ENCODE measurements at places on chromosomes 4 and X.

DNA sequence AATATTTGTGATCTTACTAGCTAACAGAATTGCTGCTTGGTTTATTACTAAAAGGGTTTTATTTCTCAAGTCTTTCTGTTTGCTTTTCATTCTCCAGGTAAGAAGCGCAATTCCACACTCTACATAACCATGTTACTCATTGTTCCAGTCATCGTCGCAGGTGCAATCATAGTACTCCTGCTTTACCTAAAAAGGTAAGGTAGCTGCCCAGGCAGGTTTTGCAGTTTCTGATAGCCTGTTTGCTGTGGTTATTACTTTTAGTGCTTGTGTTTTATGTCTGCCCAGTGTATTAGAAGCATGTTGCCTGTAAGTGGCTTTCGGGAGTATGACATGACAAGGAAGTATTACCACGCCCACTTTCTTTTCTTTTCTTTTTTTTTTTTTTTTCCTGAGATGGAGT, 46.4 kb downstream of the IL13RA1 start:
- no peak for DNase-seq

DNA sequence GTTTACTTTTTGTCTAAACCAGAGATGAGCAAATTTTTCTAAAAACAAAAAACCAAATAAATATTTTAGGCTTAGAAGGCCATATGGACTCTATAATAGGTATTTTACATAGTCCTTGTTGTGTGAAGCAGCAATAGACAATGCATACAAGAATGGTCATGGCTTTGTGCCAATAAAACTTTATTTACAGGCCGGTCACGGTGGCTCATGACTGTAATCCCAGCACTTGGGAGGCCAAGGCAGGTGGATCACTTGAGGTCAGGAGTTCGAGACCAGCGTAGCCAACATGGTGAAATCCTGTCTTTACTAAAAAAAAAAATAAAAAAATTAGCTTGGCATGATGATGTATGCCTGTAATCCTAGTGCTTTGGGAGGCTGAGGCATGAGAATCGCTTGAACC, 227.6 kb downstream of the CBR4 start:
- no peak for DNase-seq

GRCh38 chr4:46649390-46649789, 259.5 kb upstream of the GABRA2 start:
- DNase-seq = no peak

DNA sequence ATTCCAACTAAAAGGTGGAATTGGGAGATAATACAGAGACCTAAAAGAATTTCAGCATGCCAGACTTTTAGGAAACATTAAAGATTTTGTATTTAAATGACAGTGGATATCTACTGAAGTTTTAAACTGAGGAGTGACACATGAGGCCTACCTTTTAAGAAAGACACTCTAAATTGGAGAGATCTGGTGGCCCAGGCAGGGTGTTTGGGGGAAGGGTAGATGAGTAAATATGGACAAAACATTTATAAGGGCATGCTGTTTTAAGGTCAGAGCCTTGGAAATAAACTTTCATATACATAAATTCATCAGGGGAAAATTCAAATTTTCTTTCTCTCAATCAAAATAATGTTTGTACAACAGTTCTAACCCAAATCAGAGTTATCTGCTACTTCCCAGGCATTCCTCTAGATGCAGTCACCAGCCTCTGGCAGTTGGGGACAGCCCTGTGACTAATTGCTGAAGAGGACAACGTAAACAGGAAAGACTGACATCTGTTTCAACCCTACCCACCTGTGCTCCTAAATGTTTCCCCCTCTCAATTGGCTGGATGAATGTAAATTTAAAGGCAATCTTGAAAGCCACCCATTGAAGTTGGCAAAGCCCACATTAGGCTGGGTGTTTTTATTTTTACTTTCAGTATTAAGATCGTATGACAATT, 1646.9 kb upstream of the ADGRL3 start:
- peak; percentile 70 for DNase-seq

DNA sequence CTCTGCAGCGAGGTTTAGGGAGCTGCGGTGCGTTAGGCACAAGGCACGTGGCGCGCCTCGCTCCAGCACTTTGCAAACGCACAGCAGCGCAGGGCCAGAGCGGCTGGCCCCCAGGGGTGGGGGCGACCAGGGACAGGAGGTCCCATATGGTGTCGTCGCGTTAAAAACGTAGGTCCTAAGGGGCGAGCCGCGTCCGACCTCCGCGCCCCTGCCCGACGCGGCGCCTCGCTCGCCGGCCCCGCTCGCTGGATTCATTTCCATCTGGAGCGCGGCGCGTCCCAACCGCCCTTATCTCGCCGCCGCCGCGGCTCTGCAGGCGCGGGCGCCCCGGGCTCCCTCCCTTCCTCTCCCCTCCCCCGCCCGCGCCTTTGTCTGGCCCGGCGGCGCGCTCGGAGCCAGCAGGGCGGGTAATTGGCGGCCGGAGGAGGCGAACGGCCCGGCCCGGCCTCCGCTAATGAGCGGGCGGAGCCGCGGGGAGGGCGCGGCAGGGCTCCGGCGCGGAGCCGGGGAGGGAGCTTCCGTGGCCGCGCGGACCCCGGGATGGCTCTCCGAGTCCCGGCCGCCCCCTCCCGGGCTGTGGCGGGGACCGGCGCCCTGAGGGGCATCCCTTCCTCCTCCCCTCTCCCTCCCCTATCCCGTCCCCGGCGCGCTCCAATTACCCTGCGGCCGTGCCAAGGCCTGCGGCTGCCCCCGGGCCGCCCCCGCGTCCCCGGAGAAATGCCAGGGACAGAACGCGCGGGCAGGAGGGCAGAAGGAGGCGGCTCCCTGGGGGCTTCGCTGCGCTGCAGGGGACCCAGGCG, 409.0 kb downstream of the BCOR start:
- DNase-seq = peak; percentile 60

GRCh38 chr4:126772662-126773061, 860.1 kb upstream of the INTU start:
- DNase-seq = no peak

- DNase-seq = peak; percentile 37
Observed at GRCh38 chrX:52271206-52271605, 86.5 kb downstream of the MAGED4 start.

- no peak for DNase-seq
Observed at GRCh38 chr4:1207603-1208265, 35.4 kb upstream of the SPON2 start.

- DNase-seq = no peak
Observed at GRCh38 chr4:124806403-124806802, 93.9 kb upstream of the ANKRD50 start.

- no peak for DNase-seq
Observed at GRCh38 chrX:39502486-39502885, 595.3 kb downstream of the BCOR start.

- DNase-seq = no peak
Observed at GRCh38 chr4:174826660-174827059, 2.4 kb downstream of the GLRA3 start.

DNA sequence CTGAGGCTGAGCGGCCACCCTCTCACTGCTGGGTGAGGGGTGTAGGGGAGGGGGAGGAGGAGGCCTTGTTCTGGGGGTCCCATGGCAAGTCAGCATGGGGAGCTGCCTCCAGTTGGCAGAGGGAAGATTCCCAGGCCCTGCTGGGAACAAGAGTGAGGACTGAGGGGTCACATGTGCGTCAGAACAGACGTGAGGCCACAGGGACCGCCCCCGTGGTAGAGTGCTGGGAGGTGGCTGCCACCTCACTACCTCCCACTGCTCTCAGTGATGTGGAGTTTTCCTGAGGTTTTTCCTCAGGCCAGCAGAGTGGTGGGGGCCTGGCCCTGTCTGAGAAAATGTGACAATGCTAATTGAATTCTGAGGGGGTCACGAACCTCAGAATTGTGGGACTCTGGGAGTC, 568 bp downstream of the MAGEC1 start:
- no peak for DNase-seq

- DNase-seq = no peak
Observed at GRCh38 chr4:79296768-79297428, 29.0 kb downstream of the NAA11 start.

- peak; percentile 80 for DNase-seq
Observed at GRCh38 chr4:43485196-43485595, 592.7 kb downstream of the GRXCR1 start.

DNA sequence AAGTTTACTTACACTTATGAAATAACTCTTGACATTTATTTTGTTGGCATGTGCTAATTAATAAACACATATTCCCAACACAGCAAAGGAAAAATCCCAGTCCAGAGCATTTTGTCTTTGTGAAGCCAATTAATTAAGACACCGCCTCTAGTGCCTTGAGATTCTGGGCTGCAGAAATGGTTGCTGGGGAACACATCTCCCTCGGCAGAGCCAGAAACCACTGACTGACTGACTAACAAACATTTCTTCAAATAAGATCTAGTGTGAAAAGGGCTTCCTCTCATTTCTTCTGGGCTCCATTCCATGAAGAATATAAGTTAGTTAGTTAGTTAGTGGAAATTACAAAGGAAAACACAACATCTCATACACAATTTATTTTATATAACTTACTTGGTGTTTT, 28.4 kb upstream of the NAP1L5 start:
- DNase-seq = no peak

DNA sequence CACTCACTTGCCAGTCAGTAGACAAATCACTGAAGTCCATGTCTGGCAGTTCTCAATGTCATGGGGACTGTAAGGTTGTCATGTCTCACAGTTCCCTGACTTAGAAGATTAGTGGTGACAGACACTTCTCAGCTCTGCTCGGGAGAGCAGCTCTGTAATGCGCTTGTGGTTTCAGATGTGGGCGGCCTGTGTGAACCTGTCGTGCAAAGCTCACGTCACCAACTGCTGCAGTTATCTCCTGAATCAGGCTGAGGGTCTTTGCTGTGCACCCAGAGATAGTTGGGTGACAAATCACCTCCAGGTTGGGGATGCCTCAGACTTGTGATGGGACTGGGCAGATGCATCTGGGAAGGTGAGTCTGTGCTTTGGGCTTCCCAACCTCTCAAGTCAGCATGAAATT, at the start of gene IL9R:
TSS of gene IL9R (plus strand) at position 261 of the 400 bp plus-strand sequence. CDS start at position 325, 64 bp downstream.
- DNase-seq = peak; percentile 94

DNA sequence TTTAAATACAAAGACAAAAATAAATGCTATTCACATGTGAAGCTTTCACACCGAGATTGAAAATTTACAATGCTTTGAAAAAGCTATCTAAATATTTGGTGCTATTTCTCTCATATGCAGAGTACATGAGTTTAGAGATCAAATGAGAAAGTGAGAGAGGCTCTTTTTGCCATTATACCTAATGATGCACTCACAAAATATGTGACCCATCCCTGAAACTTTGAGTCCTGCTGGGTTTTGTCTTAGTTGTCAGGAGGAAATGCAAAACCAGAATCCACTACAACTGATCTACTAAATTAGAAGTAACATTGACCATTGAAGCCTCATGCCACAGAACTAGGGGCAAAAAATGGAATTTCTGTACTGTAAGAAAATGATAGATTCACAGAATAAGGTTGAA, 251.7 kb downstream of the MAPK10 start:
- DNase-seq = no peak

DNA sequence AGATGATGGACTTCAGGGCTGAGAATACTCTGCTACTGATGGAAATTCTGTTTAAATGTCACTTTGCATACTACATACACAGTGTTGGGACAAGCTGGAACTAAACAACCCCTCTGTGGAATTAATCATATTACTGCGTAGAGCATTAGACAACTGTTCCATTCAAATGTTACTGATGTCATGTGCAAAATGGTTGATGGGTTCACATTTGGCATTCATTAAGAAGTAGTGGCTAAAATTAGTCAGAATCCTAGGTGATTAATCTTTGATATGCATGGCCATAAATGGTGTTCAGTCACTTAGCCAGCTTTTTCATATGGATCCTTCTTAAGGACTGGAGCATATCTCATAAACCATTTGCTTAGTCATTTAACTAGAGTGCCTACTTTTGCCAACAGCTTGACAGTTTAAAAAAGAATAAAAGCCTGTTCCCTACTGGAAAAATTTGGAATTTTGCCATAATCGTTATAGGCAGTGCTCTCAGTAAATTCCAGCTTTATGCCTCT, 105.2 kb downstream of the RNF150 start:
- no peak for DNase-seq

- peak; percentile 17 for DNase-seq
Observed at GRCh38 chr4:152734699-152735050, 44.9 kb downstream of the TIGD4 start.

DNA sequence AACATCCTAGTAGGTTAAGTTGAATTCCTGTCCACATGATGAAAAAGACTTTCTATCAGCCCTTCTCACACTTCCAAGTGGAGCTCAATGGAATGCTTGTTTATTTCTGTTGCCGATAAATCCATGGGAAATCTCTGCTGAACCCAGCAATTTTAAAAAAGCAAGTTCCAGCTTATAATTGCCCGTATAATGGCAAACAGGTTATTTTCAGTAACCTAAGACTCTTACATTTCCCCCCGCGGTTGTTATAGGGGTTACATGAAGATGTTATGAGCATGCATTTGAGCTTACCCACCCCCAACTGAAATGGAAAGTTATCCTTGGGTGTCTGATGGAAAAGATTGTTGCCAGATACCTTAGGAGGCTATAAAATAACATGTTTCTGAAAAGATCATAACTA, 136.2 kb downstream of the PALLD start:
- DNase-seq = no peak

DNA sequence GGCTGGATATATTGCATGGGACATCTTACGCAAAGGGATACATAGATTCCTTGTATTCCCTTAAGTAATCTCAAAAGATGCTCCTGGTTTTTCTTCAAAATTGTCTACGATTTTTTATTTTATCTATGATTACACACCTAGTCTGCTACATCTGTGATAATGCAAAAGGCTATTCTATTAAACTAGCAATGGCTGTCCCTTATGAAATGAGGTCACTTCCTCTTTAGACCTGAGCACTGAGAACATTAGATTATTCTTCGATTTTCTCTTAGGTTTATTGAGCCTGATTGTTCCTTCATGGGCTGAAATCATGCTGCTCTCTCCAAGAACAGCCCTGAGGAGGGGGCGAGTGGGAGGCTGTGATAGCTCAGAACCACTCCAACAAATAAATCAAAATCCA, 126.8 kb upstream of the ENPP6 start:
- no peak for DNase-seq

GRCh38 chrX:12890467-12890866, 16.0 kb upstream of the TLR8 start:
- no peak for DNase-seq

DNA sequence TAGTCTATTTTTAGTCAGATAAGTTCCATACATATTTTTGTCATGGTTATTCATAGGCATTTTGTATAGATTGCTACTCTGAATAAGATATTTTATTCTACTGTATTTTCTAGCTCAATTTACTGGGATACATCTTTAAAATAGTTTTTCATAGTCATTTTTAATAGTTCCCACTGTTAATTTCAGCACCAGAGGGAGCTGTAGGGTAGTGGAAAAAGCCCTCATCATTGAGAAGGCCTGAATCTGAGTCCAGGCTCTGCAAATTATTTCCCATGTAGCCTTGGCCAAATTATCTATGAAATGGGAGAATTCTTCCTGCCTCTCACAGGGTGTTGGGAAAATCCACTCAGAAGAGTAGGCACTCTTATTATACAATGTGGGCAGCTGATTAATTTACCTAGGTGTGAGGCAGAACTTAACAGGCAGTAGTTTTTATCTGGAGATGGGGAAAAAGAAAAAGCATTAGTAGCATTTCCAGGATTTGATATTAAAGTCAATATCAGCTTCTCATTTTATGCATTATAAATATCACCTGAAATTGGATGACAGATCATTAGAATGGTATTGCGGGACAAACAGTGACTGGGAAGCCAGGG, 102.9 kb upstream of the PAQR3 start:
- peak; percentile 83 for DNase-seq

Data from KBM-7 (cell line).